ENCODE measurements at places on chromosomes 5 and 9. TPM values are rescaled to one million over a fixed set of nuclear protein-coding genes. Genes with fewer than 3 reads are reported as not detected.

The IER5L gene
- 9.0 TPM for polyA plus RNA-seq

The RETREG1 gene
- 41.7 TPM for polyA plus RNA-seq

The ELL2 gene
- polyA plus RNA-seq, result 10.6 TPM

The GRIN1 gene
- polyA plus RNA-seq, result not detected

The RLN2 gene
- polyA plus RNA-seq, result 3.4 TPM

The NPR3 gene
- polyA plus RNA-seq, result 12.7 TPM

The TRPM3 gene
- 15.9 TPM for polyA plus RNA-seq

The LHX2 gene
- polyA plus RNA-seq, result 0.38 TPM

The ADCY2 gene
- polyA plus RNA-seq, result 5.8 TPM

The TAF11L12 gene
- not detected for polyA plus RNA-seq

The PCDHGA12 gene
- polyA plus RNA-seq, result 0.94 TPM

The SH3GL2 gene
- 5.4 TPM for polyA plus RNA-seq

Data from right renal cortex interstitium (tissue), 3 donors.